ENCODE measurements at places on chromosomes 4 and X.
A peak's percentile ranks its signal among the peaks of the same experiment; 100 is the strongest.

DNA sequence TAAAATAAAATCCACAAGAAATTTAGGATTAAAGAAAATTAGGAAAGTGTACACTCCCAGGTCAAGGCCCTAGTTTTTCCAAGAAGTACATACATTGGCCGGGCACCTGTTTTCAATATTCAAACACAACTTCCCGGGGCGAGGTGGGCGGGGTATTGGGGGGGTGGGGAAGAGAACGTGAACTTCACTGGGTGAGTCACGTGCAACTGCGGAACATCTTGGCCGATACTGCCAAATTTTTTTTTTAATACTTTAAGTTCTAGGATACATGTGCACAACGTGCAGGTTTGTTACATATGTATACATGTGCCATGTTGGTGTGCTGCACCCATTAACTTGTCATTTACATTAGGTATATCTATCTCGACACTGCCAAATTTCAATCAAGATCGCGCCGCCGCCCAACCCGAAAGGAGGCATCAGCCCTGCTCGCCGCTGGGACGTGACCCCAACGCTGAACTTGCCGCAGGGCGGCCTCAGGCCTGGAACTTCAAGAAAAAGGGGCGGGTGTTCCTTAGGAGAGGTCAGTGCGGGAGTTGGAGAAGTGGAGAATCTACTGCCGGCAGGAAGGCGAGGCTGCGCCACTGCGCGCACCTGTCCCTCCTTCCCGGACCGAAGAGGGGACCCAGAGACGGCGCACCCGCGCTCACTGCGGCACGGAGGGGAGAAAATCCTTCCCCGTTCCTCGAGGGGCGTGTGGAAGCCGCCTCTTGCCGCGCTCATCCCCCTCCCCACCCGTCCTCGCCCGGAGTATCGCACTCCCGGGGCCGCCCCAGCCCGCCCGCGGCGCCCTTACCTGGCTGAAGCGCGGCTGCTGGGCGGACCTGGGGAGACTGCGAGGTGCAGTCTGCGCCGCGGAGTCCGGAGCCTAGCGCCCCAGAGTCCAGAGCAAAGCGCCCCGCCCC is at the start of gene TEC:
Gene TEC, minus strand, starts transcription at position 883 of the 905 bp plus-strand sequence. CDS start 41,224 bp downstream, outside the sequence.
- DNase-seq = peak; percentile 45

DNA sequence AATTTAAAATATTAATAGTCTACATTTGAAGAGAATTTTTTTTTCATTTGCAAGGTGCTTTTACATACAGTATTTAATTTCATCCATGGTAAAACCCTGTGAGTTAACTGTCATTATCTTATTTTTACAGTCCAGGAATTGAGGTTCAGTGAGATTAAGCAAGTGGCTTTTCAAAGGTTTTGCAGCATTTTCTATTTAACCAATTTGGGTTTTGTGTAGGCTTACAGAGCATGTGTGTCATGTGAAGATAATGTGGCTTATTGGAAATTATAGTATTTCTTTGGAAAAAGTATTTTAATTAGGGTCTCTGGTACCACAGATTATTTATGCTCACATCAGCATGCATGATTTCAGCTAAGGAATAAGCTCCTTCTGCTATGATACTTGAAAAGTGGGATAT is 4.5 kb downstream of the XK start:
- DNase-seq = no peak

DNA sequence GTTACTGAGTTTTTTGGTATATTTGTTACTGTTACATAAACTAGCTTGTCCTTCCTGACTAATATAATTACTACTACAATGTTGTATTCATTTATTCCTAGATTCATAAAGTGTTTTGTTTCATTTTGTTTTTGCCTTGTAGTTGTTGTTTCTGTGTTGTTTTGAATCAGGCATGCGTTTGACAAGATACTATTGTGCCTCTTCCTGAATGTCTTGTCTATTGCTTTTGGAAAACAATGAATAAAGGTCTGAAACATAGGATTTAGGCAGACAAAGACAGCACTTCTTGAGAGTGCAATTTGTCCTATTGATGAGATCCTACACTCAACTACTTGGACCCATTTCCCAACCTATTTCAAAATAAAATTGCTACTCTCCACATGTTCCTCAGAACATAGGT is 630.4 kb upstream of the BOD1L1 start:
- no peak for DNase-seq

DNA sequence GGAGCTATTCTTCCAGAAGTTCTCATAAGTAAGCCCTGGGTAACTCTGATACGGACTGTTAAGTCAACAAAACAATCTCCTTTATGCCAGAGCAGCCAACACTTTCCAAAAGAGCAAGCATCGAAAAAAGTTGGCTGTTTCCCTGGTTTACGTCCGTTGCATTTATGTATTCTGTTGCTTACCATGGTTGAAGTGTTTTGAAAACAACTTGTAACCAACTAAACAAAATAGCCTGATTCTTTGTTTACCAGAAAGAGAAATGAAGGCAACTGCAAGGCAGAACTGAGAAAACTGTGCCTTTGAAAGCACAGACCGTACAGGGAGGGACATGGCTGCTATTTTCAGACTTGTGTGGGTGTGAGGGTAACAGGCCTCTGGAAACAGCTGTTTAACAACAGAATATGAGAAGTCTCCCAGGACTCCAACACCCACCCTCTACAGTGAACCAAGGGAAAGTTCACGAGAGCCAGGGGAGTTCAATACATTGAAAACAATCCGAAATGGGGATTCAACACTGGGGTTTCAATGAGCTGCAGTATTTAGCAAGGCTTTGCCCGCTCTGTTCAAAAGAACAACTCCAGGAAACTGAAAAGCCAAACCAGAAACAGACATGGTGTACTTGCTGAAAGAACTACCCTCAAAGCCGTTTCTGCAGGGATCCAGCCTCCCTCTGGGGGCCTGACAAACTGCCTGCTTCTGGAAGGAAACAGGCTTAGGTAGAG is 95.8 kb upstream of the EGFL6 start:
- peak; percentile 19 for DNase-seq

DNA sequence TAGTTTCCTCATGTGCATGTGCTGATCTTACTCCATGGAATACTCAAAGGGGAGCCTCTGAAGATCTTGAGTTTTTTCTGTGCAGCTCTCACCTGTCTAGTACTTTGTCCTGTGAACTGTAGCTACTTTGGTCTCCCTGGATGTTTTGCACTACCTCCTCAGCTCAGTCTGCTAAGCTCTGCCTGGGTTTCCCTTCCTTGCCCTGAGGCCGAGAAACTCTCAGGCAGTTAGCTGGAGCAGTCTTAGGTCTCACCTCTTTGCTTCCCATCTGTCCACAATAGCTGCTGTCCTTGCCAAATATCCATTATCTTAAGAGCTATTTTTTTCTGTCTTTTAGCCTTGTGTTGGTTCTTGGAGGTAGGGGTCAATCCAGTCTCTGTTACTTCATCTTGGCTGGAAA is 11.6 kb downstream of the THAP6 start:
- DNase-seq = no peak

GRCh38 chr4:68719075-68719473 is 48.6 kb upstream of the UGT2B15 start:
- no peak for DNase-seq

DNA sequence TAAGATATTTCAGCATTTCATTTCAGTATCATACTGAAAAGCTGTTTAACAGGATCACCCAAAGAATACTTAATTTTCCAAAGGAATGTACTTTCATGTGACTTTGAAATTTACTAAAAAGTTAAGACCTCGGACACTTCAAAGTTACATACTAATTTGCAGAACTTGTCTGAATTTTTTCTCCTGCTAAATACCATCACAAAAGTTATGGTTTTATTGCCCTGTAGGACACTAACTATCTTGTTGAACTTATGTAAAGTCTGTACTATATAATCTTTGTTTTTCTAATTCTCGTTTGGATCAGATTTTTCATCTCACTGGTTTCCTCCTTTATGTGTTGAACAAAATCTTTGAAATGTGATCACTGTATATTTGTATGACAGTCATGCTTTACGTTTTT is 37.2 kb upstream of the GRID2 start:
- DNase-seq = no peak

GRCh38 chr4:165662341-165662740 is 210.7 kb upstream of the TLL1 start:
- no peak for DNase-seq

DNA sequence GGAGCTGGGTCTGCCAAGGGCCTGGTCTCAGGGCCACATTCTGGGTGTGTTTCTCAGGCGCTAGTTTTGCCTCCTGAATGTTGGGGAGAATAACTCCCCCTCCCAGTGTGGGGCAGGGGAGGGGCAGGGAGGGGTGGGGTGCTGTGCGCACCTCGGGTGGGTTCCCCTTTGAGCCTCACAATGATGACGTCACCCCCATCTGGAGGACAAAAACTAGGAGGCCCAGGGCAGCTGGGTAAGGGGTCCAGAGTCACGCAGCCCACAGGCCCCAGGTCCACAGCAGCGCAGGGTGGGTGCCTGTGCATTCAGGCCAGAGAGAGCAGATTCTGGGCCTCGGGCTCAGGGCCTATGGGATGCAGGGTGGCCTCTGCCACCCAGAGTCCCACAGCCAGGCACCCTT is 23.7 kb upstream of the HMX1 start:
- no peak for DNase-seq

DNA sequence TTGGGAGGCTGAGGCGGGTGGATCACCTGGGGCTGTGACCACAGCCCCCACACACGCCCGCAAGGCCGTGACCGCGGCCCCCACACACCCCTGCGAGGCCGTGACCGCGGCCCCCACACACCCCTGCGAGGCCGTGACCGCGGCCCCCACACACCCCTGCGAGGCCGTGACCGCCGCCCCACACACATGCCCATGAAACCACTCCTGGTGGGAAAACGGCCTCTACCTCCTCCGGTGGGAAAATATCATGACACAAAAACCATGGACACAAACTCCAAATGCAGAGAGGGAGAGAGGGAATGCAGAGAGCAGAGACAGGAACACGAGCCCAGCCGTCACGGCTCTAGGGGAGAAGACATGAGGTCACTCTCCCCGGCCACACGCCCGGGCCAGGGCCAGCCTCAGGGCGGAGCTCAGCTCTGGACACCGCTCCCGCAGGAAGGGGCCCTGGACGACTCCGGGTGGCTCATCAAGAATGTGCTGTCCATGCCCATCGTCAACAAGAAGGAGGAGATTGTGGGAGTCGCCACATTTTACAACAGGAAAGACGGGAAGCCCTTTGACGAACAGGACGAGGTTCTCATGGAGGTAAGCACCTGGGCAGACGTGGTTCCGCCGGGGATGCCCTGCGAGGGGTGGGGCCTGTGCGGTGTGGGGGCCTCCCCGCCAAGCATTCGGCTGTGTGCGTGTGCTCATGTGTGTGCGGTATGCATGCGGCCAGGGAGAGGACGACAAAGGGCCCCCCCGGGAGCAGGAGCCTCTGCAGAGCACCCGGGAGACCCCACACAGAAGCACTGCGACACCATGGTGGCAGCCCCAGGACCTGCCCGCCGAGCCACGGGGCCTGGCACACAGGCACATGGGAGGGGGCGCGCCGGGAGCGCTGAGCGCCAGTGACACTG is 17.4 kb downstream of the ATP5ME start:
- DNase-seq = no peak

- DNase-seq = no peak
Observed at GRCh38 chrX:128650326-128650725, 598.1 kb upstream of the ACTRT1 start.

DNA sequence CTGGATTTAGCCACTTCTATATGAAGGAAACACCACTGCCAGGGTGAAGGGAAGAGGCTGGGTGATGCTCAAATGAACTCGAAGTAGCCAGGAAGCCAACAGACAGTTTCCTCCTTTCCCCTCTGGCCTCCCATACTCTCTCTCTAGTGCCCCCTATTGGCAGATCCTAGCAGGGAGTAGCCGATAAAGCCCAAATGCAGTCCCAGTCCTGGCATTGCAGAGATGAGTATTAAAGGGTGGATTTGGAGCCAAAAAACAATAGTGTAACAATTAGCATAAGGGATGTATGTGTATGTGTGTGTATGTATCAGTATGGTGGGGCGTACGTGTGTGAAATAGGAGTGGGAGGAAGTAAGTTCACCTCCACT is 213.8 kb upstream of the LDB2 start:
- DNase-seq = no peak

GRCh38 chrX:17564689-17565409 is 172.4 kb upstream of the SCML1 start:
- DNase-seq = peak; percentile 80

GRCh38 chrX:132270699-132271098 is 51.5 kb upstream of the RAP2C start:
- peak; percentile 89 for DNase-seq

GRCh38 chr4:145083891-145084605 is 13.9 kb downstream of the ANAPC10 start:
- no peak for DNase-seq

DNA sequence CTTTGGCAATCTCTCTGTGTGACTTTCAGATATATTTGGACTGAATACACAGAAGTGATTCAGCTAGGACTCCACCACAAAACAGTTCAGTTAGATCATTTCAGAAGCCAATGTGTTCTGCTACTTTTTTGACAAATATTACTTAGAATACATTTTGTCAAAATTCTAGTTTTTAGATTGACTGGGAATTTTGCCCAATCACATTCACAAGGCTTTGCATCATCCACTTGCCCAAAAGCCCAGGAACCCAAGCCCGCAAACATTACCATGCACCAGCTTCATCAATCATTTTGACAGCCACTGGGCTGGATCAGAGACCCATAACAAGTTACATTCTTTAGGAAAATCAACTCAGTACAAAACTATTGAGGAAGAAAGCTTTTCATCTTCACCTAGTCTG is 256.6 kb upstream of the NDST3 start:
- no peak for DNase-seq

DNA sequence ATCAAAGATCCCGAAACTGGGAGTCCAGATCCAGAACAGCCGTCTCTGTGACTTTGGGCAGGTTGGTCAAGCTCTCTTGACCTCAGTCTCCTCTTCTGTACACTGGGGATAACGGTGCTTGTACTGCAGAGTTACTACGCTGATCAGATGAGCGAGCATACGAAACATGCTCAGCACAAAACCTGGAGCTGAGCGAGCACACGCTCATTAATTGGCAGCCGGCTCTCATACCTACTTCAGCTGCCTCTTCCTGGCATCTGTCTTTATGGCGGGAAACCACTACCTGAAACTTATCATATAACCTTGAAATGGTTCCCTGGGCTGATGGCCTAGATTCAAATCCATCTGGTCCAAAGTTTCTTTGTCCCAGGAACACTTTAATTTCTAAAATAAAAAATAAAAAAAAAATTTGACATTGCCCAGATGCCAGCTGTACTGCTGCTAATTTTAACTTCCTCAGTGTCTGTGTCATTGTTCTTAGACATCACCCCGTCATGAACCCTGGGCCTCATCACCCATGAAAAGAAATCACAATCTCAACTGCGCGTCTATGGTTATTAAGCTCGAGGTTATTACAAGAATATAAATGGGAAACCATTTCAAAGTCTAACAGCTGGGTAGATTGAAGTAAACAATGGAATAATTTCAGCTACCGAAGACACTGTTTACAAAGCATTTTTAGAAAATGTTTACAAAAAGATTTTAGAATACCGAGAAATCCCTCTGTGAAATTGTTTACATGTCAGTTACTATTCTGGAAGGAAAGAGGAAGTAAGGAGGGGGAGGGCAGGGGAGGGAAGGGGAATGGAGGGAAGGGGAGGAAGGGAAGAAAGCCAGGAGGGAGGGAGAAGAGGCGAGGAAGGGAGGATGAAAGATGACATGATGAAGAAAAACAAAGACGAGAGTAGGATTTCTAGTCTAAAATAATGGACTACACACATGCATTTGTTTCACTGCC is 49.0 kb downstream of the CRMP1 start:
- DNase-seq = no peak
